ENCODE measurements at places on chromosomes 7 and 10.
A peak's percentile ranks its signal among the peaks of the same experiment; 100 is the strongest.

DNA sequence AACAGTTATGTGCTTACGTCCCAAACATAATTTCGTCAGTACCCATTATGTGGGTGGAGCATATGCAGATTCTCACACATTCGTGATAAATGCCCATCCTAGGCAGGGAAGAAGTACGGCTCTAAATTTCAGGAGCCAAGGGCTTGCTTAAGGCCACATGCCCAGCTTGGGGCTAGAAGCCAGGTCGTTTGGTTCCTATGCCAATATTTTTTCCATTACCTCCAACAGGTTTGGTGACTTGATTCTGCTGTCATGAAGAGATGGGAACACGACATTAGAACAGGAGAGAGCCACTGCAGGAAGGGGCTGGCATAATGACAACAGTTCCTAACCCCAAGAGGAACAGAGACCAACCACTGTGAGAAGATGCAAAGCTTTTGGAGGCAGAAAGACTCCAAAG is 85.1 kb downstream of the HIPK2 start:
- no peak for DNase-seq

DNA sequence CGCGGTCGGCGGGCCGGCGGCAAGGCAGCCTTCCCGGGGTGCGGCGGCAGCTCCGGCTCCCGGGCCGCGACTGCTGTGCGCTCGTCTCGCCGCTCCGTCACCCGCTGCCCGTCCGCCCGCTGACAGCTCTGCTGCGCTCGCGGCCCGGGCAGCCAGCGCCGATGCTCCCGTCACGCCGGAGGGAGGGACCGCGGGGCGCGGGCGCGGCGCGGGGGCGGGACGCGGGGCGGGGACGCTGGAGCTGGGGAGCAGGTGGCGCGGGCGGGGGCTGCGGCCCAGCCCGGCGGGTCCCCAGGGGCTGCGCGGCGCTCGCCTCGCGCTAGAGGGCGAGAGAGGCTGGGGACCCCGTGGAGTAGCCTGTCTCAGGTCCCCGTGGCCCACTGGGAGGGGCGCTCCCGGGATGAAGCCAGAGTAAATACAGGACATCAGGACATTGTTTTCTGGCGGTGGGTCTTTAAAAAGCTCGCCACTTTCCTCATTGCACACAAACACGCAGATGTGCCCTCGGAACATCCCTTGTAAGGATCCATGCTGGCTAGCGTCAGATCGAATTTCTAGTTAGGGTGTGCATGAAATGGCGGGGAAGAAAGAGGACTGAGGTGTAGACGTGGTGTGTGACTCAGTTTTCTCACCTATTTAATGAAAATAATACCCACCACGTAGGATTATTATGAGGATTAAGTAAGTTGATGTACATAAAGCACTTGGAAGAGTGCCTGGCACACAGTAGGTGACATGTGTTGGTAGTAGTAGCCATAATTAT is at the start of gene ELAPOR2:
TSS of gene ELAPOR2 (minus strand) at position 130 of the 763 bp plus-strand sequence. CDS start 141 bp downstream, outside the sequence.
- DNase-seq, result peak; percentile 43

DNA sequence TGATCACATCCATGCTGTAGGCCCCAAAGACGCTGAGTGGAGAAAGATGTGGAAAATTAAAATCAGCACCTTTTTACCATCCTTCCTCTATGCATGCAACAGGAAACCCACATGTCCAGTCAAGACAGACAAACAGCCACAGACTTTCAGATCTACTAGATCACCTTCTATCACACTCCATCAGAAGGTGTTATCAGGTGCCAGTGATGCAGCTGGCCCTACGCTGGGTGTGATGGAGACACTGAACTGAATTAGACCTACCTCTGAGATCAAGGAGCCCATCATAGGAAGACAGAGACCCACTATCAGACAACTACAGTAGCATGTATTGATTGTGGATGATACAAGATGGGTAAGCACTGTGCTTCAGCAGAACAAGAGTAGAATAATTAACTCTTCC is 15.5 kb downstream of the CYP3A4 start:
- no peak for DNase-seq

GRCh38 chr10:118054383-118054782 is 7.6 kb upstream of the RAB11FIP2 start:
- DNase-seq, result no peak

DNA sequence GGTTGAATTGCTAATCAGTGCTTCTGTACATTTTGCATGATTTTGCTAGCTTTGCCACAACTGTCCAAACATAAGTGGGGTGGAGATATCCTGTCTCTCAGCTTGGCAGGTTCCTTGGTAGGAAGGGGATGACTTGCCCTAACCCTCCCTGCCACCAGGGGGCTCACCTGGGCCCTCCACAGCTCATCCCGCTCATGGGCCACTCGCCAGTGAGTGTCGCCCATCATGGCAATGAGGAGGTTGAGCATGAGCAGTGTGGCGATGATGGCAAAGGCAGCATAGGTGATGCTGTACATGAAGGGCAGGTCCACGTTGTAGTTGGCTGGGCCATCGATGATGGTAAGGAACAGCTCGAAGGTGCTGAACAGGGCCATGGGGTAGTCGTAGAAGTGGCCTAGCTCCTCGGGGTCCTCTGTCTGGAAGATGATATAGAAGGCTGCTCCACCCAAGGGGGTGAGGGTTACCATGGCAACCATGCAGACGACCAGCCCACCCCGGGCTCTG is 12.2 kb downstream of the TRPV6 start:
- no peak for DNase-seq

- DNase-seq, result no peak
These were observed 196.0 kb downstream of the ELAPOR2 start for GRCh38 chr7:86863452-86863851.

GRCh38 chr10:62671104-62671503 is 133.4 kb upstream of the ADO start:
- DNase-seq, result no peak

DNA sequence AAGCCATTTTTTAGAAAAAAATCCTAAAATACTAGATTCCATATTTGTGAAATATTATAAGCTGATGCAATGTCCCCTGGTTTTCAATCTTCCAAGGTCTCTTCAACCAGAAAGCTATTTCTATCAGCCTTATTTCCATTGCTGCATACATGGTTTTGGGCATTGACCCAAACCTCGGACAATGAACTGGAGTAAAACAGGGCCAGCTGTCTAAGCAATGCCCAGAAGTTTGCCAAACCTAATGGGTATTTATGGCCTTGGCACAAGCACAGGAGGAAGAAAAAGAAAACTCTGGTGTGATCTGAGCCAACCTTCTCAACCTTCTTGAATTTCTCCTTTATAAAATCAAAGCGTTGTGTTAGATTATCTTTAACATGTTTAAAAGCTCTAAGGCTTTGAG is 402.3 kb downstream of the DNAJB9 start:
- no peak for DNase-seq

GRCh38 chr7:112880818-112881418 is 90.7 kb upstream of the TMEM168 start:
- no peak for DNase-seq

DNA sequence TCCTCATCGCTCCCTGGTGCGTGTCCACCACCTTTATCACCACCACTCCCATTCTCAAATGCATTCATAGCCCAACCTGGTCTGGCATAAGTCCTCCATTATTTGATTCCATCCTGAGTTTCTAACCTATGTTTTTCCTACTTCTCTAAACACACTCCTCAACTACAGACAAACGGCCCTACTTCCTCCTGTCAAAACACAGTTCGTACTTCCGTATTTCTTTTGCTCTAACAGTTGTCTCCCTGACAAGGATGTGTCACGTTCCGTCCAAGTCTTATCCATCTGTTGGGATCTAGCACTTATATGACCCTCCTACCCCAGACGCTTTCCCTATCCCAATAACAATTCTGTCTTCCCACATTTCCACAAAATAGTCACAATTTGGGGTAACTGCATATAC is 46.8 kb downstream of the DOCK4 start:
- DNase-seq, result no peak

DNA sequence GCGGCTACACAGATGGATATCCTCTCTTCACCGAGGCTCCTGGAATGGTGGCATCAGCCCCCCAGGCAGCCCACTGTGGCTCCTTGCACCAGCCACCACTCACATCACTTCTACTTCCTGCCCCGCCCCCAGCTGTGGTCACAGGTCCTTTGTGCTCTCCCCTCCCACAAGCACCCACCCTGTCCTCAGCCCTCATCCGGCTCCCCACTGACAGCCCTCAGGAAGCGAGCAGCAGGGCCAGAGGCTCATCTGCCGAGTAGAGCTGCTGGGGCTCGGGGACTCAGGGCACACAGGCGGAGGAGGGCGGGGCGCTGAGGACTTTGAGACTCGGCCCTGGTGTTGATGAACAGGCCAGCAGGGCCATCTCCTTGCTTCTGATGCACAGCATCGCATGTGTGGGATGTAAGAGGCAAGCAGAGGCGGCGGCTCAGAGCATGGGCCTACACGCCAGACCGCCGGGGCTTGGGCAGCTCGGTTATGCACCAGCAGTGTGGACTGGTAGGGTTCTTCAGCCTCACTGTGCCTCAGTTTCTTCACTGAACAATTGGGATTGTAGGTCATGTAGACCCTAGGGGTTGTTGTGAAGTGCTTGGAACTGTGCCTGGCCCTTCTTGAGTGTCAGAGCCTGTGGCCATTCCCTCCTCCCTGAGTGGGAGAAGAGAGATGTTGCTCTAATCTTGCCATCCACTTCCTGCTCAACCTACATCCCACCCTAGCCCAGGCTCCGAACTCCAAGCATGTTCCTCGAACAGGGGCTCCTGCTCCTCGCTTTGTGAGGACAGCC is at the start of gene PRF1:
TSS of gene PRF1 (minus strand) at position 77 of the 784 bp plus-strand sequence. CDS start 1,839 bp downstream, outside the sequence.
- DNase-seq, result peak; percentile 11

DNA sequence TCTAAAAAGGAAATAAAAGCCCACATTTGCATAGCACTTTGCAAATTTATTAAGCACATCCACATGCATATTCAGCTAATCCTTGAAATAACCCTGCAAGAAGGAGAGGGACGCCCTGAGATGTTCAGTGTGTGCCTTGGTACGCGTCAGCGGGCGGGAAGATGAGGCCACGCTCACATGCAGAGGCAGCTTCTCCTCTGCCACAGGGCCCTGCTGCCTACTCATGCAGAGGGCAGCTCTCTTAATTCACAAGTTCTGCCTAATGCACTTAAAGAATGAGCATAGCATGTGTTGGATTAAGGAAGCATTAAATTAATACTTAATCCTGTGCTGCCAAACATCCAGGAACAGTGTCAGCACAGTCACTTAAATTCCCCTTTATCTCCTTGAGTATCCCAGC is 132.3 kb downstream of the HECW1 start:
- DNase-seq, result no peak

DNA sequence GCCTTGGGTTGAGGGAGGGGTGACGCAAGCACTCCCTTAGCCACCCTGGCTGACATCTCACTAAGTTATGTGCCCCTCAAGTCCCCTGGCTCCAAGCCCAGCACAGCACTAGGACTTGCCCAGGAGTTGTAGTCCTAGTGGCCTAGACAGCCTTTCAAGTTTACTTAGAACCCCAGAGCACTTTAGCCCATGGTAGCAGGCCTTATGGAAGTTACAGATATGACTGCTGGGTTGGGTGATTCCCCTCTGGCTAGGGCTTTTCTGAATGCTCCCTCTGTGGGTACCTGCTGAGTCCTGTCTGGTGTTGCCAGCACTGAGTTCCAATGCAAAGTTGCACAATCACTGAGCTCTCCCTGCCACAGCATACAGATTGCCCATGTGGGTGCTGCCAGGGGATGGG is 83.2 kb downstream of the AHCYL2 start:
- no peak for DNase-seq

- DNase-seq, result peak; percentile 68
These were observed 549 bp upstream of the DDX50 start for GRCh38 chr10:68900427-68901104.

DNA sequence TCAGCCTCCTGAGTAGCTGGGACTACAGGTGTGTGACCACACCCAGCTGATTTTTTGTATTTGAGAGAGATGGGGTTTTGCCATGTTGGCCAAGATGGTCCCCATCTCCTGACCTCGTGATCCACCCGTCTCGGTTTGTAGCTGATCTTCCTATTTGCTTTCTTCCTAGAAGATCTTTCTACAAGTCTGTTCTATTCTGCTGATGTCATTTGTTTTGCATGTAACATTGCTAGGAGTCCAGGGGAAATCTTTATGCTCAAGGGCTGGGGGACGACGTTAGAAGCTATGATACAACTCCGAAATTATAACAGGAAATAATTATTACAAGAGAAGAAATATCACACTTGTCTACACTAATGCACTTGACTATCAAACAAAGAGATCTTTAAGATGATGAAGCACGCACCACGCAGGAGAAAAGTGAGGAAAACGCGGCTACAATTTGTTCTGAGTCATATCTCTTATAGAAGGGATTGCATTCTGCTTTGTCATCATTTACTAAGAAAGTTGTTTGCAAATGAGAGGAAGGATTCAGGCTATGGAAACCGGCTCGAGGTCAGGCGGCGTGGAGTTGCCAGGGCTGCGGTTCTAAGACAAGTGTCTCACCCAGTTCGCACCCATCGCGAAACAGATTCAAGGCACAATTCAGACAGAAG is 103.0 kb upstream of the CARD11 start:
- DNase-seq, result no peak

GRCh38 chr10:59098831-59099452 is 77.5 kb upstream of the PHYHIPL start:
- DNase-seq, result no peak

DNA sequence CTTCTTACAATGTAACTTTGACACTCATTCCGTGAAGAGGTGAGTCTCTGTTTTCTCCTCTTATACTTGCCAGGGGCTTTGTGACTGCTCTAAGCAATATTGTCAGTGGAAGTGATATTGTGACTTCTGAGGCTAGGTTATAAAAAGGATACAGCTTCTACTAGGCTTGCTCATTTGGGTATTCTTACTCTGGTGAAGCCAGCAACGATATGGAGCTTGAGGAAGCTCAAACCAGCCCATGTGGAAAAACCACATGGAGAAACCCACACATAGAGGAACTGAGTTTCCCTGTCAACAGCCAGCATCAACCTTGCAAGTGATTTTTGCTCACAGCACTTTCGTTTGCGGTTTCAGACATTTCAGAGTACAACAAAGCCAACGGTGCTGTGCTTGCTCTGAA is 149.6 kb upstream of the SEMA3E start:
- DNase-seq, result no peak

- DNase-seq, result no peak
These were observed 121.0 kb downstream of the HIP1 start for GRCh38 chr7:75617634-75618234.

GRCh38 chr10:28432210-28432676 is 100.7 kb upstream of the WAC start:
- DNase-seq, result no peak

GRCh38 chr7:33091111-33091531 is 18.1 kb downstream of the RP9 start:
- DNase-seq, result no peak

All from activated naive CD4-positive, alpha-beta T cell (primary cell).